ENCODE measurements at places on chromosomes 7 and 10.

- DNase-seq: no peak
Measured at GRCh38 chr7:28732071-28732869, 225.9 kb downstream of the TRIL start.

DNA sequence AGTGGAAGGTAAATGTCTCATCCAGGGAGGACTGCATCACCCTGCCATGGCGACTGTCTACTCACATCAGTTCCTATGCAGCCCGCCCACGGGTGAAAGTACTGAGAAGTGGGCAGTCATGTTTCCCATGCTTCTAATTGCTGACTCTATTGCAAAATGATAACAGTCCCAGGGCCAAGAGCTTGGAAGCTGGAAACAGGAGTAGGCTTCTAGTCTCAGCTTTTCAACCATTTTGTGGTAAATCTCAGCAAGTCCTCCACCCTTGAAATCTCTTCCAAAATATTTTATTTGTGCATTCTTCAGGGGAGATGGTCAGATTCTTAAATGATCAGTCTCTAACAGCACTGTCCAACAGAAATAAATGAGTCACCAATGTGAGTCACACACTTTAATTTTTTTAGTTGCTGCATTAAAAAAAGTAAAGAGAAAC, 48.1 kb upstream of the TARP start:
- DNase-seq: no peak

DNA sequence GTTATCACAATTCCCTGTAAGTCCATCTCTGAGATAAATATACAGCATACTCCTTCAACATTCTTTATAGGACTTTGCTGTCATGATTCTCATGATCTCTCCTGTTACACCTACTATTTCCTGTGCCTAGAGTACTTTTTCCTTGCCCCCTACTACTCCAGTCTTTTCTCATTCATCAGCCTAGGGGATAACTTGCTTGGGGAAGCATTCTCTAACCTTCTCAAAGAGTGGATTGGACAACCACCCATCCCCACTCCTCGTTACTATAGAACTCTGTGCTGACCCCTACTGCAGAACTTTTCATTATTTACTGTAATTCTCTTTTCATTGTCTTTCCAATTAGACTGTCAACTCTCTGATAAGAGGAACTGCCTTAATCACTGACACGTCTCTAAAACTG, 57.4 kb upstream of the TFEC start:
- no peak for DNase-seq

GRCh38 chr7:44112997-44113763, 9.0 kb downstream of the AEBP1 start:
- no peak for DNase-seq

DNA sequence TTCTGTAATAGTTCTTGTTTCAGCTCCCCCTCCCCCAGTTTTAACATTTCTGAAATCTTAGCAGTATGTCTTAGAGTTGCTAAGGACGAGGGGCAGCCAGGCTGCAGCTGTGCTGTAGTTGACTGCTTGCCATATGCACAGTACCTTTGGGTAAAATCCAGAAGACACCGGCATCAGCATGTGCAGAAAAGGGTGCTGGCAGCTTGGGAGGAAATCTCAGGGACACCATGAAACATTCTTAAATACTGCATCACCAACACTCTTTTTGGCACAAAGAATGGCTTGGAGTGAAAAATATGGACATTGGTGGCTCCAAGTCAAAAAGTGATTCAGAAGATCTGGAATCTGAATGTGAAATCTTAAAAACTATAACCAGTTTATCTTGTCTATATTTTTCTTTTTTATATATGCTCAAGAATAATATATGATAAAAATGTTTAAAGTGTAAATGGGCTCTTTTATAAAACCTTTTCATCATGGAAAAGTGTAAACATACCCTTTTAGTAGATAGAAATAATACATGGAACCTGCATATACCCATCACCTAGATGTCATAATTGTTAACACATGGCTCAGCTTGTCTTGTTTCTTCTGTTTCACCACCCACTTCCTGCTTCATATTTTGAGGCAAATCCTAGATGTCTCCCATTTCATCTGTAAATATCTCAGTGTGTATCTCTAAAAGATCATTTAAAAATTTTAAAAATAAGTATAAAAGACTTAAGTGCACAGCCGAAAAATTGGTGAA, 34.4 kb upstream of the ARMS2 start:
- DNase-seq: no peak

GRCh38 chr10:58843760-58844159, 331.1 kb downstream of the BICC1 start:
- no peak for DNase-seq

DNA sequence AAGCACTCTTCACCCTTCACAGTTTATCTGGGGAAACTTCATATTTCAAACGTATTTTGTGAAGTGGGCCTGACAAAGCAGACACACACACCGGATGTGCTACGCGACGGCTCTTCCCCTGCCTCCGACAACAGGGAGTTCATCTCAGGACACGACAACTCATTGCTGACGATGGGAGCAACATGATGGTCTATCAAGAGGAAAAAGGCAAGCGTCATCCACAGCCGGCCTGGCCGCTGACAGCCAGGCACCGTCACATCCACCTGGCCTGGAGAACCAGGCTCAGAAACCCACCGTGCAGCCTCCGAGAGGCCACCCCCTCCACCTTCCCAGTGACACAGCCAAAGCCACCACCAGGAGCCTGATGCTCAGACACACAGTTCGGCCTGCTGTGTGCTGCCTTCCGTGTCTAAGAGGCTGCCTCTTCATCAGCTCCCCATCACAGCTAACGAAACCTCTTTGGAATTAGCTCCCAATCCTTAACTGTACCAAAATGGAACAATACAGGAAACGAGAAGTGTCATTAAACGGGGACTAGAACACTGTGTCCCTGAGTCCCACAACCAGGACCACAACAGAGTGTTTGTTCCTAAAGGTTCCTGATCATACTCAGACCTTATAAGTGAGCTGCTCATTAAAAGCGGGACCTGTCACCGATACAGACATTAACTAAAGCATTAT, 76.7 kb downstream of the SFMBT2 start:
- no peak for DNase-seq
